EH (cell line): ENCODE measurements at places on chromosomes 16 and 17.

DNA sequence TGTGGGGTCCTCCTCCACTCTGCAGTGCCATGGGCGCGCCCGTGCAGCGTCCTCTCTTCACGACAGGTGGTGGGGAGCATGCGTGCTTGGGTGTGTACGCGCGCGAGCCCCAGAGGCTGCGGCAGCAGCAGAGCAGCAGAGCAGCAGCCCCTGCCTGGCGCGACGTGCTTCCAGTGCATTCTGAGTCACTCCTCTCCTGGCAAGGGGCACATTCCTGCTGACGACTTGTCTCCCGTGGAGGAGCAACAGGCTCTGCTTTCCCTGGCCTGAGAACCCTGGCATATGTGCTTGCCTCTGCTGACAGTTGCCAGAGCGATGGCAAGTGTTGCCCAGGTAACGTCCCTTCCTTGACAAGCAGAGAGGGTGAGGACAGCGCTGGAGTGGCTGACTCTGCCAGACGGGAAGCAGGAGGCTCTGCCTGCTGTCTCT is 133.8 kb upstream of the PLCG2 start:
- DNase-seq: peak; percentile 90

GRCh38 chr17:48357779-48358602 is 72.0 kb downstream of the SKAP1 start:
- DNase-seq: no peak

DNA sequence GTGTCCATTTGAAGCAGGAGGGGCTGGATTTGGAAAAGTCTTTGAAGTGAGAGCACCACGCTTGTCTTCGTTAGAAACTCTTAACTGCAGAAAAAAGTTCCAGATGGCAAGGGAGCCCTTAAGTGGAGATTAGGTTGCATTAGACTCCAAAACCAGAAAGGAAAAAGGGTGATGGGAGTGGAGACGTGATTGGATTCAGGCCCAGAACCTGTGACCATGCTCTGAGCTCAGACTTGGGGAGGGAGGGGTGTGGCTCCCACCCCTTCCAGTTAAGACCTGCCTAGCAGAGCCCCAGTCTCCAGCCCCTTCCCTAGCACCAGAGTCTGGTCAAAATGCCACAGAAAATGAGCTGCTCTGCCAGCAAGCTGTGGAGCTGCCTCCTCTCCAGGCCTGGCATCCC is 6.4 kb upstream of the LGALS9 start:
- no peak for DNase-seq

GRCh38 chr16:53775821-53776431 is 72.0 kb downstream of the FTO start:
- peak; percentile 97 for DNase-seq

DNA sequence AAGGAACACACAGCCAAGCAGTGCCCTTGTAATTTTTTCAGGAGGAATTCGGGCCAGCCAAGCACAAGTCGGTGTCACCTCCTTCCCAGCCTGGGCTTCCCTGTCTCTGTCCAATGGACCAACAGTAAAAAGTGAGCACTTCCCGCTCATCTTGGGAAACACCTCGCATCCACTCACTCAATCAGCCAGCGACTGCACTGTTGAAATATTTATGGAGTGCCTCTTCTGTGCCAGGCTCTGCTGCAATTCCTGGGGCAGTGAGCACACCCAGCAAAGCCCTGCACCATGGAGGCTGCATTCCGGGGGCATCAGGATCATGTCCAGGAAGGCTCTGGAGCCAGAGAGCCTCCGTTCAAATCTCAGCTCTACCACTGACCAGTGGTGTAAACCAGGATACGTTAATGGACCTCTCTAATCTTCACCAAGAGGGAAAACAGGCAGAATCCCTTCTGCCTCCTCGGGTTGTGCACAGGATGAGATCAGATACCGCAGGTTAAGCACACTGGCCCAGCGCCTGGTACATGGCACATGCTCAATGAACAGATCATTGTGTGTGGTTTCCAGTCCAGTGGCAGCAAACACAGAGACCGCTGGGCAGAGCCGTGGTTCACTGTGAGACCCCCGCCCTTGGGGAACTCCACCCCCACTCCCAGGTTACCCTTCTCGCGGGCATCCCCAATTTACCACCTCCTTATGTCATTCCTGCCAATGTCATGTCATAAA is 194.3 kb downstream of the ZNF423 start:
- DNase-seq: no peak
